Activated T-cell treated with anti-CD3 and anti-CD28 coated beads, Interleukin-2, amount 50 U/mL, for 72 hours (primary cell): ENCODE measurements at places on chromosomes 13 and 19.
A peak's percentile ranks its signal among the peaks of the same experiment; 100 is the strongest.

GRCh38 chr19:55486043-55486970 lies 1.3 kb downstream of the NAT14 start:
- DNase-seq = no peak

DNA sequence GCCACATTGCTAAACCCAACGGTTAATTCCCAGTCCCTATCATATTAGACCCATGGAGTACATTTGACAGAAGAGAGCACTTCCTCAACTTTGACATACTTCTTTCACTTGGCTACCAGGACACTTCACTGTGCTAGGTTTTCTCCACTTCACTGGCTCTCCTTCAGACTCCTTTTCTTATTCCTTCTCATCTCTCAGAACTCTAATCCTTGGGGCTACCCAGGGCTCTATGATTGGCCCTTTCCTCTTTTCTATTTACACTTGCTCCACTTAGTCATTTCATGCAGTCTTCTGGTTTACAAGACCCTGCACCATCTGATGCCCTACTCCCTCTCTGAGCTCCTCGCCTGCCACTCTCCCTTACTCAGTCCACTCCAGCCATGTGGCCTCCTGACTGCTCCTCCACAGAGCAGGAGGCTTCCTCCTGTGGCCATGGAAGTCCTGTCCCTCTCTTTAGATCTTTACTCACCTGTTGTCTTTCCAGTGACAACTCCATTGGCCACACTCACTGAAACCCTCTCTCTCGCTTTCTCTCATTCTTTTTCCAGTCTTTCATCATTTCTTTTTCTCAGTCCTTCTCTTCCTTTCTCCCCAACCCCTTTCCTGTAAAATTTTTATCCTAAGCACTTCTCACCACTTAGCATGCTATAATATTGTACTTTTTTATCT lies 90.4 kb downstream of the TBC1D4 start:
- DNase-seq = no peak

DNA sequence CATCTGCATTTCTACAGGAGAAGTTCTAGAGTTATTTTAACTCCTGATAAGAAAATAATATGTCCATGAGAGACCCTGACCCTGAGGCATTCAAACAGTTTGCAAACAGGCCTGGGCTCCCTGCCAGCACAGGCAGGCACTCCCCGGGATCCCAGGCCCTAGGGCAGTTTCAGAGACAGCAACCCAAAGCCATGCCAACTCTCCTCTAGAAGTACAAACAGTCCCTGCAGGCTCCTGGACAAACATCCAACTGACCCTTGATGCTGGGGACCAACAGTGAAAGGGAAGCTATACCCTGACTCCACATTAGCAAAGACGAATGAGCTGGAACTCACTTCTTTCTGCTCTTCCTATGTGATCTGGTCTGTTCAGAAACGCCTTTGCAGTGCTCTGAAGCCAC lies 44.8 kb downstream of the CCDC70 start:
- DNase-seq = no peak

DNA sequence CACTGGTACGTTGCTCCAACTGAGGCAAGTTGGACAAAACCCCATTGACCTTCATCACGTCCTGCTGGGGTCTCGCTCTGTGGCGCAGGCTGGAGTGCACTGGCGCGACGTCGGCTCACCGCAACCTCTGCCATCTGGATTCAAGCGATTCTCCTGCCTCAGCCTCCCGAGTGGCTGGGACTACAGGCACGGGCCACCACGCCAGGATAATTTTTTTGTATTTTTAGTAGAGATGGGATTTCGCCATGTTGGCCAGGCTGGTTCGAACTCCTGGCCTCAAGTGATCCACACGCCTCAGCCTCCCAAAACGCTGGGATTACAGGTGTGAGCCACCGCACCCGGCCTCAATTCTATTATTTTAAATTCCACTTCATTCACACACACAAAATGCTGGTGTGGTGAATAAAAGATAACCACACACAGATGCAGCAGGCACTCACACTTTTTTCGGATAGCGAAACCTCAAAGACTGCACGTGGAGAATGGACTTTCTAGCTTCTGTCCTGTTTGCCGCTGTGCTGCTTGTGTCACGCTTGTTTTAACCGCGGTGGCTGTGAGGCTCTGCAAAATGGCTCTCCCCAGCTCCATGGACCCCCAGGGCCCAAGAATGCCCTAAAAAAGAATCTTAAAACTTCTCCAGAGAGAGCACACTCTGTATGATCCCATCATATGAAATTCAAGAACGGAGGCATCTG lies 58.4 kb downstream of the COL4A1 start:
- DNase-seq = no peak

DNA sequence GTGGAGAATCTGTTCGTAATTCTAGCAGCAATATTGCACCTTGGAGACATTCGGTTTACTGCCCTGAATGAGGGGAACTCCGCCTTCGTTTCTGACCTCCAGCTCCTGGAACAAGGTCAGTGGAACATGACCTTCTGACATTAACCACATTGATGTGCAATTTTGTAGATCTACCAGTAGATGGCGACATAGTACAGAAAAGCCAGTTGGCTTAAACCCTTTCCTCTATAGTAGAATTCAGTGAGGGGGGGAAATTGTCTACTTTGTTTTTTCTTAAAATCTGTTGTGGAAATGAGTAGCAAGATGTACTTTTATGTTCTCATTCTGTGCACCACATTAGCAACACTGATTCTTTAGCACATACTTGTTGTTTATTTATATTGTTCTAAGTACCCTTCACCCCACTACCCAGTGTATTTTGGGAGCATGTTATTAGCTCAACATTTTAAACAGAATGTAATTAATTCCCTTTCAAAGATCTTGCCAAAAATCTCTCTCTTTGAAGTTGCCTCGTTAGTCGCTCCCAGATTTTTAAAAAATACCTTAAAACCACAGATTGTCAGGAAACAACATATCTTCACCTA lies 332.2 kb downstream of the MYO16 start:
- DNase-seq = no peak

DNA sequence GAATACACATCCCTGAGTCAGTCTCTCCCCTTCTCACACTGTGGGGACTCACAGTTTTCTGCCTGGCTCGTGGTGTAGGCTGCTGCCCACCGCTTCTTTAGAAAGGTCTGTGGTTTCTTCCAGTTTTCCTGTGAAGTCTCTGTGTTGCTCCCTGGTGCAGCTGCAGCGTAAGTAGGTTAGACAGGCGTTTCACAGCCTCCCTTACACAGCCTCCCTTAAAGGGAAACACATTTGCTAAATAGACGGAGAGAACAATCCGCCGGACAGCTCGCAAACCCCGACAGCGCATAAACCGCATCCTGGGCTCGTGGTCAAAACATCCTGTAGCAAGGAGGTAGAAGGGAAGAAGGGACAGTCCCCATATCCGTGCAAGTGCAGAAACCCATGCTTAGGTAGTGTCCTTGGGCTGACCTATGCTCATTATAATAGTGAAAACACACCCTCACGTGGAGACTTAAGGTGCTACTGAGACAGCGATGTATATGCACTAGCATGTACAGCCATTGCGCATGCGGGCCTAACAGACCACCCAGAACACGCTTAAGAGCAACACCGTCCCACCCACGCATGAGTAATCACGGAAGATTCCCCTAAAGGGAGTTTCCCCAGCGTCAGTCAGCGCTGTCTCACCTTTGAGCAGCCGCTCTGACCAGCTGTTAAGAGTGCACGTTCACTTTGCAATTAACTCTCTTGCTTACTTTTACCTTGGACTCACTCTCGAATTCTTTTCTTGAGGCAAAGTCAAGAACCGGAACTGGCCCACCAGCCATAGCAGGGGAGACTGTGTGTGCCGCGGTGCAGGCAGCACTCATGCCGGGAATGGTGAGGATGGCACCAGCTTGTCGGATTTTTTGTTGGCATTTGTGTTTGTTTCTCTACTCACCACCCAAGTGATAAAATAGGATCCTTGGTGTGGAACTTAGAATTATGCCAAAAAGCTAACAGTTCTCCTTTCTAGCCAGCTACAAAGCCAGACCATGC lies 16.6 kb downstream of the SIGLEC8 start:
- peak; percentile 93 for DNase-seq

- DNase-seq = peak; percentile 28
These were observed 2.1 kb downstream of the ZNF575 start for GRCh38 chr19:43534816-43535761.

DNA sequence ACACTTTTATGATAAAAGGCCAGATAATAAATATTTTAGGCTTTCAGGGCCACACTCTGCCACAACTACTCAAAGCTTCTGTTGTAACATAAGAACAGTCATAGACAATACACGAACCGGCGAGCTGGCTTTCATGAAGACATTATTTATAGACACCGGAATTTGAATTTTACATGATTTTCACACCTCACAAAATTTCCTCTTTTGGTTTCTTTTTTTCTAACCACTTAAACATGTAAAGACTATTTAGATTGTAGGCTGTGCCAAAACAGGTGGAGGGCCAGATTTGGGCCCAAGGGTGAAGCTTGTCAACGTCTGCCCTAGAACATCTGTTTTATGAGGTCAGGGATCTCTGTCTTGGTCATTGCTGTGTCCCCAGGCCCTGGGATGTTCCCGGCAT lies 29.7 kb upstream of the FXYD3 start:
- DNase-seq = no peak

DNA sequence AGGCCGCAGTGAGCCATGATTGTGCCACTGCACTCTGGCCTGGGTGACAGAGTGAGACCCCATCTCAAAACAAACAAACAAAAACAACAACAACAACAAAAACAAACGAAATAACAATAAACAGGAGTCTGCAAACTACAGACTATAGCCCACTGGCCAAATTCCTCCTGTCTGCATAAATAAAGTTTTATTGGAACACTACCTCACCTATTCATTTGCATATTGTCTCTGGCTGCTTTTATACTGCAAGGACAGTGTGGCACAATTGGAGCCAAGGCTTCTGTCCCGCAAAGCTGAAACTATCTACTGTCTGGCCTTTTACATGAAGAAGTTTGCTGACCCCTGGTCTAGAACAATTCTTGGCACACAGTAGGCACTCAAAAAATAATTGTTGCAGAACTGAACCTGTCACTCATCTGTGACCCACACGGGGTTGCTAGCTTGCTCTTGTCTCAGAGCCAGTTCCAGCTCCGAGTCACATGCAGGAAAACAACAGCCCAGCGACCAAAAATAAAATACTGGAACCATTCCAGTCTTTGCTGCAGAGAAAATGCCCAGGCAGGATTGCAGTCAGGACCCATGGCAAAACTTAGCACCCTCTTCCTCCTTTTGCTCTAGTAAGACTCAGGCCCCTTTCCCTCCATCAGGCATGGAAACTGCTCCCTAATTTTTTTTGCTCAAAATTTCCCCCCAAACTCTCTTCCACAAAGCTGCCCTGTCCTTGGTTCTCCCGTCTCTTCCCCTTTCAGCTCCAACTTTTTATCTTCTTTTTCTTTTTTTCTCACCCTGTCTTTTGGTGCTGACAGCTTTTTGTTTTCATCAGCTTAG lies 4.8 kb upstream of the MYH14 start:
- no peak for DNase-seq

- DNase-seq = peak; percentile 60
These were observed at the start of gene PNMA8C for GRCh38 chr19:46428239-46429135. TSS of gene PNMA8C (minus strand) at chr19:46428936. CDS start at chr19:46428359, 577 bp downstream.

- DNase-seq = no peak
These were observed 778 bp downstream of the MUC16 start for GRCh38 chr19:9009431-9009830.

DNA sequence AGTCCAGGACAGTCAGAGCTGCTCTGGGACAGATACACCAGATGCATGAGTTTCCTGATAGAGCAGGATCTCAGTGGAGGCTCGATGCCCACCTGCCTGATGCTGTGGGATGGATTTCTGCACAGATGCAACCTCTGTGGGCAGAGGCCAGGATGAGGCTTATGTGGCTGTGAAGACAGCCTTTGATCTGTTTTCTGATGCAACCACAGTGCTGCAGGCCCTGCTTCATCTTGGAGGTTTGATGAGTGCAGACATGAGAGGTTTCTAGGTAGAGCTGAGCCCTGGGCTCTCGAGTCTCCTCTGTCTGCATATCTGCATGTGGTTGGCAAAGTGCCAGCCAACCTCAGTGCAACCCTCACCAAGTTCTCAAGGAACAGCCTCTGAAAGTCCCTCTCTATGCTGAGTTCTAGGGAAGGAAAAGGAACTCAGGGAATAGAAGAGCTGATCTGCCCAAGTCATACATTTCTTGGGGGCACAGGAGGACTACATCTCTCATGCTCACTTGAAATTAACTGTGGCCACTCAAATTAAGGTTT lies 23.1 kb upstream of the TSHZ3 start:
- peak; percentile 12 for DNase-seq

DNA sequence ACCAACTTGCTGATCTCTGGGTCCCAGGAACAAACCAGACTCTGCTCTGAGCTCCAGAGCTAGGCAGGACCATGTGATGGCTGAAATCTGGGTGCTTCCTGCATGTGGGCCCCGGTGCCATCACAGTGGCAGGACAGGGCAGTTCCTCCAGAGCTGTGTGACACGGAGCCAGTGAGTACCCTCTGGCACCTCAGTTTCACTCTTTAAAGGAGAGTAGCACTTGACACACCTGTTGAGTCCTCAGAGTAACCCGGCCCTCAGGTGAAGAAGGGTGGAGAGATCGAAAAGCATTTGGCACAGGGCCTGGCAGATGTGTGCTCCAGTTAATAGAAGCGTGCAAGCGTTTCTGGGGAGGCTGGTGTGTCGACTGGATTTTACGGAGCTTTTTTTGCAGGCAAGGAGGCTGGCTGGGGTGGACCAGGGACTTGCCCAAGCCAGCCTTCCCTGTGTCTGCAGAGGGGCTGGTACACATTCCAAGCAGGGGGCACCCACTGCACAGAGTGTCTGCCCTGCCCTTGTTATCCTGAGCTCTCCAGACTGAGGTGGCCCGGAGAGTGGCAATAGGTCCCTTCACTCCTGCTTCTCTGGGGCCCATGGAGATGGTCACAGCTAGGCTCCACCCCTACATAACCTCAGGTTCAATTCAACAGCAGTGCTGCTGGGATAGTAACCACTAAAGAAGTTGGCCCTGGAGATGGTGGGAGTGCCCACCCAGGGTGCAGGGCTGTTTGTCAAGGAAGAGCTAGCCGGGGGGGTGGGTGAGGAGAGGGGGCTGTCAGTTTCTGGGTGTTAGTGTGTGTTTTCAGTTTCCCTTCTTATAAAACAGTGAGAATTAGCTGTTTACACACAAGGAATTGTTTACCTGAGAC lies 8.3 kb downstream of the RPS19 start:
- no peak for DNase-seq

- DNase-seq = no peak
These were observed 104.2 kb downstream of the UBL3 start for GRCh38 chr13:29746148-29746677.

DNA sequence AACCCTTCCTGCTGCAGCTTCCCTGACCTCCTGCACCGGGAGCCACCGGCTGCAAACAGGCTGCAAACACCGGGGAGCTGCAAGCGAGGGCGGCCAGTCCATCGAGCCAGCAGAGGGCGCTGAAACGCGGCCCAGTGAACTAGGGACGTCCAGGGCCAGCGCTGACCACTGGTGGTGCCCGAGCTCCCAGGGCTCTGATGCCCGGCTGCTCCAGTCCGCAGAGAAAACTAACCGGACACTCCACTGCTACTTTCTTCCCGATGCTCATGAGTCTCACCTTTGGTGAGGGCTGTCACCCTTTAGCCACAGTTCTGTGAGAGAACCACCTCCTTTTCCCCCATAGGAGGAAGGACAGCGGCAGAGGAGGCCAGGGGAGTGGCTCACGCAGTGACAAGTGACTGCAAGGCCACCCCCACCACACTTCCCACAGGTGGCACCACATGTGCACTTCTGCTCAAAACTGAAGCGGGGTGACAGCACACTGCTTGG lies 82.8 kb upstream of the MTIF3 start:
- peak; percentile 70 for DNase-seq

GRCh38 chr13:27971776-27972477 lies 2.8 kb upstream of the CDX2 start:
- DNase-seq = no peak
